ENCODE measurements at places on chromosomes 16 and 17.

DNA sequence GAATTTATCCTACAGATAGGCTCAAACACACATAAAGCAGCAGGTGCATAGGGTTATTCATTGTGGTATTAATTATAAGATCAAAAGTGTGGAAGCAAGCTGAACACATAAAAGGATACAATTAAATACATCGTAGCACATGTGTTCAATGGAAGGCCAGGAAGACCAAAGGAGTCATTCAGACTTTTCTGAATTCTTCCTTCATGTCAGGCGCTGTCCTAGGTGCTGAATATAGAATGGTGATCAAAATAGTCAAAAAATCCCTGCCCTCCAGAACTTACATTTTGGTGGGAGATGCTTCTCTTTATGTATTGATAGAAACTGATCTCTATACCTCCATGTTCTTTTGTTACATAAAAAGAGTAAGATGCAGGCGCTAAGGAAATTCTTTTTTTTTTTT, 439.0 kb upstream of the ASIC2 start:
- no peak for DNase-seq

GRCh38 chr17:37082311-37082860, 133.6 kb downstream of the AATF start:
- DNase-seq: no peak

- DNase-seq: no peak
Observed at GRCh38 chr16:19704321-19705145, 13.5 kb downstream of the KNOP1 start.

DNA sequence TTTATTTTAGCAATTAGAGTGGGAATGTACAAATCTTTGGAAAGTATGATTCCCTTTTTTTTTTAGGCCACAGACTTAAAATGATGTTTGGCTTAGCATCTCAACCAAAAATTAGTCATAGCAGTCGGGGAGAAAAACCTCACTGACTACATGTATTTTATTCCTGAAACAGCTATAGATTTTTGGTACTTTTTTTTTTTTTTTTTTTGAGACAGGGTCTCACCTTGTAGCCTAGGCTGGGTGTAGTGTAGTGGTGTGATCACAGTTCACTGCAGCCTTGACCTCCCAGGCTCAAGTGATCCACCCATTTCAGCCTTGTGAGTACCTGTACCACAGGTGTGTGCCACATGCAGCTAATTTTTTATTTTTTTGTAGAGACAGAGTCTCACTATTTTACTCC, 23.4 kb downstream of the RNFT1 start:
- no peak for DNase-seq

GRCh38 chr17:7842380-7843256, 8.6 kb downstream of the KDM6B start:
- DNase-seq: peak; percentile 96

GRCh38 chr17:66412857-66413558, 110.6 kb downstream of the PRKCA start:
- no peak for DNase-seq

- DNase-seq: no peak
Observed at GRCh38 chr17:72236980-72237633, 116.3 kb downstream of the SOX9 start.

DNA sequence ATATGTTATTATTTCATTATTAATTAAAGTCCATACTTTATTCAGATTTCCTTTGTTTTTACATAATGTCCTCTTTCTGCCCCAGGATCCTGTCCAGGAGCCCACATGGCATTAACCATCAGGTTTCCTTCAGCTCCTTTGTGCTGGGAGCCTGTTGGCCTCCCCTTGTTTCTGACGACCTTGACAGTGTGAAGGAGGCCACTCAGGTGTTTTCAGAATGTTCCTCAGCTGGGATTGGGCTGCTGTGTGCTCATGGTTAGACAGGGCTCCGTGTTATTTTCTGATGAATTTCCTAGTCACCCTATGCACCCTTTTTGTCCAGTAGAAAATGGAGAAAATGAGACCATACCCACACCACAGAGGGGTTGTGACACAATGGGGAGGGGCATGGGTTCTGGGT, 281.0 kb upstream of the FOXF1 start:
- DNase-seq: no peak

- peak; percentile 27 for DNase-seq
Observed at GRCh38 chr16:81626181-81626674, 152.9 kb upstream of the PLCG2 start.

DNA sequence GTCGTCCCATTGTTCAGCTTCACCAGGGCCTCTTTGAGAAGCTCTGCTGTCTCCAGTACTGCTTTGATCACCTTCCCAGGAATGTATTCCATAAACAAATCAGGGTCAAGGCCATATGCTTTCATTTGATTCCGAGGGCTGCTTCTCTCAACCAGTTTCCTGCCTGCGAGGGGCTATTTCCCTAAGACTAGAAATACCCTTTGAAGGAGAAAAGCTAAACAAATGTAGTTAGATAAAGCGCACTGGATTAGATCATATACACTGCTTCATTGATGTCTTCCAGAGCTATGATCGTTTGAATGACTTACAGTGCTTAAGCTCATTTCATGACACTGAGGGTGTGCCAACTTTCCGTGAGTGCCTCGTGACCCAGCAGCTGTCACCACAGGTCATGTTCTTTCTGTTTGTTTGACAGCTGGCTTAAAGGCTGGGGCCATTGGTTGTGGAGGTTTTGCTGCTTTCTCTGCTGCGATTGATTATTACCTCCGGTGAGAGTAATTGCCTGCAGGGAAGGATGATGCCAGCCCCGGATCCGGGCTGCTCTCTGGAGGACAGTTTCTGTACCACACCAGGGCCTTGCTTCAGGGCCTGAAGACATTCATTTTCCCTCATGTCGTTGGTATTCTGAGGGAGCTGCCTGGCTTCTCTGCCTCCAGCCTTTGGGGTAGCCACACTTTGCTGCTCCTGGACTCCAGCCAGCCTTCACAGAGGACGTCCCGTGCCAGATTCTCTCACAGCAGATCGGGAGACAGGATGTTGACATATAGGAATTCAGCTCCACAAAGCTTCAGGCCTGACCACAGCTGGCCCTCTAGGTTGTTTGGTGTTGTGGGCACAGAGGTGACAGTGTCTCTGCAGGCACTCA, 3.9 kb downstream of the TIMM22 start:
- no peak for DNase-seq

DNA sequence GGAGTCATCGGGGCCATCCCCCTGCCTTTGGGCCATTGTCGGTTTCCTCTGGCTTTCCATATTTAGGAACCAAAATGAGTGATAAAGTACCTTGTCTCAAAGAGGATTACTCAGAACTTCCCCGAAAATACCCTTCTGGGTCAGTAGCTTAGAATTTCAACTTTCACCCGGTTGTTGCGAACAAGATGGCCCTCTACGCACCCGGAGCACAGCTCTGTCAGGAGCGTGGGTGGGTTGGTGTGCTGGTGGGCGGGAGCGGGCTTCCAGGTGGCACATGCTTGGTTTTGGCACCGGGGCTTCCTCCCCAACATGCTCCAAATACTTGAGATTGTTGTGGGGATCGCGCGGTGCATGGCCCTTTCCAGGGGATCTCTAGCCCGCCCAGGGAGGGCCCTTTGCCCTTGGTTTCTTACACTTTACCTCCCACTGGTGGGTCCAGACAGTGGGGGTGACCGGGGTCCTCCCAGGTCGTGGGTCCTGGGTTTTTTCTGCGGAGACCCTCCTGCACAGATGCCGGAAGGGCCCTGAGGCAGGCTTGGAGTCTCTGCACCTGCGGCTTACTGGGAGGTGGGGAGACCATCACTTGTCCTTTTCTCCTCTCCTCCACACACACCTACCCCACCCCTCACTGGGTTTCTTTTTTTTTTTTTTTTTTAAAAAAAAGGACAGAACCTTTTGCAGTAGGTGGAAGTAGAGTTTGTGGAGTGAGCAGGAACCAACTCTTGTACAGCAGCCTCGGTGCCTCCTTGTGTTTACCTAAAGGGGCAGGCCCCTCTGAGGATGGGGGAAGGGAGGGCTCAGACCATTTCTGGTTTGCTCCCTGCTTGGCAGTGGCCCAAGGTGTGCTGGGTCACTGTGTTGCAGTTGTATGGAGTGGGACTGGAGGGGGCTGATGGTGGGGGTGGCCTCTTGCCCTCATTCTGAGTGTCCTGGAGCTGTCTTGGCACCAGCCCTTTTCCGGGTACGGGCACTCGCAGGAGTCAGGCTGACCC, 142.1 kb downstream of the SEC14L1 start:
- DNase-seq: no peak

DNA sequence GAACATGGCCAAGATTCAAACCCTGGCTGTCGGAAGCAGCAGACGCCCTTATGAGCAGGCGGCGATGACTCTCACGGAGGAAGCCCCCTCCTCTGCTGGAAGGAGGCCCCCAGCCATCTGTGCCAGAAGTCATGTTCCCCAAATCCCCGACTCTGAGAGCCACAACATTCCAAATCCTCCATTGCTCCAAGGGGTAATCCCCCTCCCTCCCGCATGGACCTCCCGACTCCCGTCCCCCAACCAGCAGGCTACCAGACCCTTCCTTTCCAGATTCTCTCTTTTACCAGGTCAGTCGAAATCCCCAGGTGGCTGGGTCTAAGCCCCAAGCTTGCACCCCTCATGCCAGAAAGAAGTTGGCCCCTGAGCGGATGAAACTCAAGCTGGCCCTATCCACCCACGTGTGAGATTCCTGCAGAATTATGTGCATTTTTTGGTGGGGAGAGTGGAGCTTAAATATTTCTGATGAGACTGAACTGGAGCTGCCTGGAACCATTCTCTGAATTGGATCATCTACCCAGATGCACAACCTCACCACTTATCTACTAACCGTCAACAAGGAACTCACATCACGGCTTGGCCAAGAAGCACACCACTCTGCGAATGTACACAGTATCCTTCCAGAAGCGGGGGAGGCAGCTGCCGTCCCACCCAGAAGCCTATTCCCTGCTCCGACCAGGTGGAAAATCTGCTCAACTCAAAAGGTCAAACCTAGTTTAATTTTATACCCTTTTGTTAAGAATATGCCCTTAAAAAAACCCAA, 283.5 kb downstream of the C16orf95 start:
- DNase-seq: no peak

GRCh38 chr16:79517156-79517555, 83.4 kb downstream of the MAF start:
- no peak for DNase-seq

GRCh38 chr17:8337802-8338752, 1.6 kb upstream of the ODF4 start:
- no peak for DNase-seq

GRCh38 chr16:17591655-17592405, 121.1 kb upstream of the XYLT1 start:
- no peak for DNase-seq

- DNase-seq: no peak
Observed at GRCh38 chr16:89272631-89273030, 55.1 kb downstream of the ZNF778 start.

Data from stimulated activated CD4-positive, alpha-beta T cell treated with anti-CD3 and anti-CD28 coated beads, TNF-alpha, amount 100 ng/mL, for 24 hours (primary cell).